NCI-H2081 treated with DMSO at 0.1 percent for 48 hours (cell line): ENCODE measurements at places on chromosomes 3 and 15.

GRCh38 chr3:150414258-150414657, 6.2 kb downstream of the TSC22D2 start:
- no peak for DNase-seq

- DNase-seq = no peak
Observed at GRCh38 chr15:26197719-26198118, 334.6 kb upstream of the ATP10A start.

DNA sequence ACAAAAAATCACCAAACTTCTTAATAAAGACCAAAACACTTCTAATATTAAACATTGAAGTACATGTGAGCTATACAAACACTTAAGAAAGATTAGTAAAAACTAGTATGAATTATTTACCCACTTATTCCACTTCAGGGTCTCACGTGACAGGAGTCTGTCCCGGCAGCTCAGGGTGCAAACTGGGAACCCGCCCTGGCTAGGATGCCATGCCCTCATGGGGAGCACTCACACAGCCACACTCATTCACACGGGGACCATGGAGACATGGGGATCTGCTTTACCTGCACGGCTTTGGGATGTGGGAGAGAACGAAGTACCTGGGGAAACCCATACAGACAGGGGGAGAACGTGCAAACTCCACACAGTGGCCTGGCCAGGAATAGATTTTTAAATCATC, 179.3 kb upstream of the UBE3A start:
- DNase-seq = no peak

- DNase-seq = no peak
Observed at GRCh38 chr3:189841473-189842205, 210.4 kb downstream of the TP63 start.

GRCh38 chr15:44529864-44530604, 6.9 kb upstream of the EIF3J start:
- DNase-seq = no peak

DNA sequence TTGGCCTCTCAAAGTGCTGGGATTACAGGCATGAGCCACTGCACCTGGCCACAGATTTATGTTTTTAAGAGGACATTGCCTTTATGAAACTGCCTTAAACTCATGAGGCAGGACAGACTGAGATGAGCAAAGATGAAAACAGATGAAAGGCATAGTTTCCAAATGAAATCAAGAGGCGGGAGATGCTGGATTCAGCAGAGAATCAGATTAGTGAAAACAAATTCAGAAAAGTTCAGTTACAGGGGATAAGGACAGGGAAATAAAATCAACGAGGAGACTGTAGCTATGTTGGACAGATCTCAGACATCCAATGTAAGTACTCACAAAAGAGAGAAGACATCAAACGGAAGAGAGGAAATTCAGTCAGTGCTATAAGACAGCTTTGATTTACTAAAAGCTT, 68.1 kb downstream of the ADAMTSL3 start:
- no peak for DNase-seq

GRCh38 chr3:43953814-43954692, 263.3 kb downstream of the ABHD5 start:
- DNase-seq = no peak
